ENCODE measurements at places on chromosomes 2 and 18.

DNA sequence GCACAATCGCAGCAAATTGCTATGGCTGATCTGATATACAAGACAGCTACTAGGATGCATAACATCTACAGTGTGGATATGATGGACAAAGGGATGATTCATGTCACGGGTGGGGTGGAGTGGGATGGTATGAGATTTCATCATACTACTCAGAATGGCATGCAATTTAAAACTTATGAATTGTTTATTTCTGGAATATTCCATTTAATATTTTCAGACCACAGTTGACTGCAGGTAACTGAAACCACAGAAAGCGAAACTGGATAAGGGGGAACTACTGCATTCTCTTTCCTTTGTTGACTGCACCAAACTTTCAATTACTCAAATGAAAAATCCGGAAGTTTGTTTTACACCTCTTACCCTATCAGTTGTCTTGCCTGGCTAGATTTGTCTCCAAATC, 94.4 kb upstream of the NEUROD1 start:
- DNase-seq = no peak

- no peak for DNase-seq
Measured at GRCh38 chr2:32498306-32498705, 129.5 kb upstream of the TTC27 start.

- DNase-seq = no peak
Measured at GRCh38 chr18:56065086-56065485, 477.1 kb upstream of the TCF4 start.

- DNase-seq = no peak
Measured at GRCh38 chr2:182716650-182716979, 558 bp downstream of the DNAJC10 start.

GRCh38 chr2:59314031-59314766, 1073.1 kb upstream of the FANCL start:
- DNase-seq = no peak

DNA sequence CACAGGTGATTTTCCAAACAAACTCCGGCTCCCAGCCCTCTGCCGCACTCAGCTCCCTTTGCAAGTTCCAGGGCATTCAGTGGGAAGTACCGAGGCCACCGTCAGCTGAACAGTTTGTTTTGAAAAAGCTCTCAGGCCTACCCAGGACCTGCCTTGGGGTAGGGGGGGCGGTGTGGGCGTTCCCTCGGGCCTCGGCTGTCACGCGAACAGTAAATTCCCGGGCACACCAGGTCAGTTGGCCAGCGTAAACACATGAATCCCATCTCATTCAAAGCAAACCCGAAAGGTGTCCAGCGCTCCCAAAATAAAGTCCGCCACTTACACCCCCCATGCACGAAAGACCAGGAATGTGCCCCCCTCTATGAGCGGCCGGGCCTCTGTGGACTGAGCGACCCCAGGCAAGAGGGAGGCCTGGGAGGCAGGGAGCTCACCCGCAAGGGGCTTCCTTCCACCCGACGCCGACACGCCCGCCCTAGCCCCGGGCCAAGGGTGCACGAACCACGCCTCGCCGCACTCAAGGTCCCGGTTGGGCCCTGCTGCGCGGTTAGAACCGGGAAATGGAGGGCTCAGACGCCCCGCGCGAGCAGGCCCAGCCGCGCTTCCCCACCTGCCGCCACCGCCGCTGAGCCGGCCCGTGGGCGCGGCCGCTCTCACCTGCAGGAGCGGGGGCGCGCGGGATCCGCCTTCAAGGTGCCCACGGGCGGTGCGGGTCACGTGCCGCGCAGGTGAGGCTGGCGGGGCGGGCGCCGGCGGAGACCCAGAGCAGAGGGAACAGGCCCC, at the start of gene WDSUB1:
Gene WDSUB1 (minus strand): TSS at position 775 of the 780 bp plus-strand sequence. CDS start 3,634 bp downstream, outside the sequence.
- no peak for DNase-seq

DNA sequence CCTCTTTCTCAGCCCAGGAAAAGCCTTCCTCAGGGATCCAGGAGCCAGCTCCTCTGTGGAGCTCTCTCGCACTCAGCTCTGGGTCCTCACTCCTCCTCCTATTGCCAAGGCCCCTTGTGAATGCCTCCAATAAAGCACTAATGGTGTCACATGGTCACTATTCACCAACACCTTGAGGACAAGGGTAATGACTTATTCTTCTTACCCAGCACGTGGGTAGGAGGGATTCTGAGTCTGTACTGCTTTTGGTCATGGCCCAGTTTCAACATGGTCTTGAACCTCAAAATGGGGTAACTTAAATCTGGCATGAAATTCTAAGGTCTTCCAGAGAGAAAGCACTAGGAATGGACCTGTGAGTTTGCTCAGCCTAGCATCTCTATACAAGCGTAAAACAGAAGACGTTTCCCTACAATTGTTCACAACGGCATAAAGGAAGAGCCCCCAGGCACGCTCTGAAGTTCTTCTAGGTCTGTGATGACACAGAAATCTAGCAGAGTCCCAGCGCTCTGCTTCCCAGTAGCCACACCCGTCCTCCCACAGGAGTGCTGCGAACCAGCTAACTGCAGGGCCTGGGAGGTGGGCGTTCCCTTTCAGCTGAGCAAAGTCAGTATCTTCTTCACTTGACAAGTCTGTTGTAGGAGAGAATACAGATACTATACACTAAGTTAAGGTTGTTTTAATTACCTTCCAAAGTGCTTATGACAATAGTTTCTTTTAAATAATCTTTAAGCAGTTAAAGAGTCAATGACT, 14.6 kb upstream of the KIDINS220 start:
- no peak for DNase-seq

- DNase-seq = no peak
Measured at GRCh38 chr2:54613794-54614257, 109.6 kb upstream of the EML6 start.

DNA sequence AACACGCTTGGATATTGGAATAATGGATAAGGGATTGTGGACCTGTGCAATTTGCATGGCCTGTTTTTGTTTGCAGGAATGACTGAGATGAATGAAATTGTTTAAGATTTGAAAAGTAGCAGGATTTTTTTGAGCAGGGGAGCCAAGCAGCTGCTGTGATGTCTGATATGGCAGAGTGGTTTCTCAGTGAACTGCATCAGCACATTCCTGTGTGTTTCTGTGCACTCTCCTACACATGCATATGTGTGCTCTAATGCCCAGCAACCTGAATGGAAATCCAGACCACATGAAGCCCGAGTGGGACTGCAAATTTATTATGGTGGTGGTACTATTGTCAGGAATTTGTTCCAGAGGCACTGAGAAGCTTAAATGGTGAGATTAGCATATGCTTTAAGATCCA, 161.7 kb downstream of the PARD3B start:
- no peak for DNase-seq

- DNase-seq = no peak
Measured at GRCh38 chr2:20757405-20758090, 65.4 kb downstream of the LDAH start.

DNA sequence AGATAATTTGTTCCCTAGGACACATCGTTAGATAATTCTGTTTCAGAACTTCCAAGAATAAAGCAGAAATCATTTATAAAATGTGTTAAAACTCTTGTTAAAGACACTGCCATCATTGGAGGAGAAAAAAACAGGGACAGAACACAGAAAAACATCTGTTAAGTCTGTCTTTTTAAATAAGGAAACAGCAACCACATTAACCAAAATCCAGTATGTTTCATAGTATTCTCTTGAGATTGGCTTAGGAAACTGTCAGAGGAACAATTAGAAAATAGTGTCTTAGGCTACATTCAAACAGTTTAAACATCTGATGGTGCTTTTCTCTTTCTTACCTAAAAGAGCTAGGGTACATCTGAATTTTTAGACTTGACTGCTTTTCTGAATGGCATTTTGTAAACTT, 81.6 kb downstream of the PMS1 start:
- DNase-seq = no peak

DNA sequence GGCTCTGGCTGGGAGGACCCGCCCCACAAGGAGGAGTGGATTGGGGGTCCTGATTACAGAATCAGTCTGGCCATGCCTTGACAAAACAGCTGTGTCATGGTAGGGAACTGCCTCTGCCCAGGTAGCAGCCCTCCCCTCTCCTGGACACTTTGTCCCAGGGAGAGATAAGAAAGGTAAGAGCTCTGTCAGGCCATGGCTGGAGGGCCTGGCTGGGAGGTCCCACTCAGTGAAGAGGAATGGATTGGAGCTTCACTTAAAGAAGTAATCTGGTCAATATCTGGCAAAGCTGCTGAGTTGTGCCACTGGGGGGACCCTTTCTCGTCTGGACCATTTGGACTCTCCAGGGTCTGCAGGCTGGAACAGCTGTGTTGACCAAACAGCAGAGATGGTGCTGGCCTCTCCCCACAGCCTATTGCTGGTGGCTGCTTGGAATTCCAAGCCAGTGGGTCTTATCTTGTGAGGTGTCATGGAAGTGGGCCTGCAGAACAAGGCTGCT, 75.4 kb downstream of the EPC2 start:
- DNase-seq = no peak

- no peak for DNase-seq
Measured at GRCh38 chr18:61587865-61588264, 254.6 kb downstream of the CDH20 start.

DNA sequence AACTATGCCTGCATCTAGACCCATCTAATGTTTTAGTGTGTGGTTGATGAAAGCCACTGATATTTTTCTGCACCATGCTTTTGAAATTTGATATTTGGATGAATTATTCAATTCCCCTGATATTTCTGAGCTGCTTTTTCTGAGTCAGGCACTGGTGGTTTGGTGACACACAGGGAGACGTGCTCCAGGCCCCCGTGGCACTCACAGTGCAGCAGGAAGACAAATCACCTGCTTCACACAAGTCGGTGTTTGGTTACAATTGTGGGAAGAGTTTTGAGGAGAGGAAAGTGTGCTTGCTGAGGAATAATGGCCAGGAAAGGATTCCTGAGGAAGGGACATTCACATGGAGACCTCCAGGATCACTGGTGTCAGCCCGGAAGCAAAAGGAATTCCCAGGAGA, 179.7 kb downstream of the ACKR3 start:
- DNase-seq = no peak

DNA sequence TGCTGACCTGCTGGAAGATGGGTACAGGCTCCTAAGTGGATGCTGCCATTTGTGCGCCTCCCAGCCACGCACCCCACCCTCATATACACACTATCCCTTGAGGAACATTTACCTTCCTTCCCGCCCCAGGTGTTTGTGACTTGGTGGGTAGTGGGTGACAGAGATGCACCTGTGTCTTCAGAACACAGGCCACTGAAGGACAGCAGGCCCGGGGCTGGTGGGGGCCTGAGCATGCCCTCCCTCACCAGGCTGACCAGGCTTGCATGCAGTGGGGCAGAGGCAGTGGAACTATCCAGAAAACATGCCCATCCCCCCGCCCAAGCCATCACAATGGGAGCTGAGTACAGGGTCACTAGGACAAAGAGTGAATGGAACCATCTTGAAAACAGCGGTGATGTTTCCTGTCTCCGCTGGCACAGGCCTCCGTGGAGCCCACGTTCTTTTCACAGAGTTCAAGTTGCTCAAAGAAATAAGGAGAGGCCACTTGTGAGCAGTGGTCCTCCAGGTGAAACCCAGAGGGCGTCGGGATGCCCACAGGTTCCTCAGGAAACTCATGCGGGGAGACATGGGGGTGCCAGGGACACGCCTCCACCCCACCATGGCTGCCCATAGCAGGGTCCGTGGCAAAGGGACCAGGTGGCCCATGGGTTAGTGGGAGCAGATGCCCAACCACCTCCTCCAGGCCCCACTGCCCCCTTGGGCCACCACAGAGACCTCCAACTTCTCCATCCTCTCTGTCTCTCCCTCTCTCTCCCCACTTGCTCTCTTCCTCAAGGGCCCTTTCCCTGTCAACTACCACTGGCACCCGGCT, 90.9 kb downstream of the MALT1 start:
- DNase-seq = no peak

DNA sequence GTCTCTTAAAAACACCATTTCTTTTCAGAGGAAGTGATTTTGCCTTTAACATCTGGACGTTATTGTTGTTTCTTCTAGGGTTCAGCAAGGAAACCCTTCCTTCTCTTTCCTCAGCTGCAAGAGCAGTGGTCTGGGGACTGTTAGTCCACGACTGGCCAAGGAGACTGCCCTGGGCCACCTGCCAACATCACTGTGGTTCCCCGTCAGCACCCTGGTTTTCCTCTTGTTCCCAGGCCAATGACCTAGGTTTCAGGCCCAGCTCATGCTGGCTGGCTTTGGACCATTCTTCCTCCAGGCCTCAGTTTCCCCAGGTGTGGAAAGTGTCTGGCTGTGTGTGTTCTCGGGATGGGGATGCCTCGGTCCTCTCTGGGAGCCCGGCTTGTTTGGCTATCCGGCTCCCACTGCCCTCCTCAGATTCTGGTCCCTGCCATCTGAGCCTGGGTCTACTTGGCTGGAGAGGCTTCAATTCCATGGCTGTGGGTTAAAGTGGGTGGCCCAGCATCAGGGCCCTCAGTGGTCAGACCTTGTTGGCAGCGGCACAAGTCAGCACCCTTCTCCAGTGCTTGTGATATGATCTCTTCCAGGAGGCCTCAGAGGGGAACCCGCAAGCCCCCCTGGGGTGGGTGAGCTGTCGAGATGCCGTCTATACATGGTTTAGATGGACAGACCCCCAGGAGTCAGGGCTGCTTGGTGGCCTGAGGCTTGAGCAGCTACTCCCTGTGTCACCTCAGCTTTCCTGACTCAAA, 234.3 kb upstream of the HS6ST1 start:
- DNase-seq = no peak

DNA sequence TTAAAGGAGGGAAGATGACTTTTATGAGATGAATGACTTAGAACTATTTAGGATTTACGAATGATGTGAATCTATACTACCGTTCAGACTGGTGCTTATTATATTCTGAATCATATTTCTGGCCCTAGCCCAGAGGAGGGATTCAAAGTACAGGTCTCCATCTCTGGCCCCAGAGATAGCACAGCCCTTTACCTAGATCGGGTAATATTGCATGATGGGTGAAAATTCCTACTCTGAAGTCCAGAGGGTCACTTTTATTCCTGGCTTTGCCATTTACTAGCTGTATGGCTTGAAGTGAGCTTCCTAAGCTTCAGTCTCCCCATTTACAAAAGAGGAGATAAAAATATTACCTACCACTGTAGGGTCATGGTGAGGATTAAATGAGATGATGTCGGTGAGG, 135.8 kb upstream of the OSR1 start:
- no peak for DNase-seq

GRCh38 chr2:111659361-111660333, 224.3 kb downstream of the ANAPC1 start:
- DNase-seq = no peak

DNA sequence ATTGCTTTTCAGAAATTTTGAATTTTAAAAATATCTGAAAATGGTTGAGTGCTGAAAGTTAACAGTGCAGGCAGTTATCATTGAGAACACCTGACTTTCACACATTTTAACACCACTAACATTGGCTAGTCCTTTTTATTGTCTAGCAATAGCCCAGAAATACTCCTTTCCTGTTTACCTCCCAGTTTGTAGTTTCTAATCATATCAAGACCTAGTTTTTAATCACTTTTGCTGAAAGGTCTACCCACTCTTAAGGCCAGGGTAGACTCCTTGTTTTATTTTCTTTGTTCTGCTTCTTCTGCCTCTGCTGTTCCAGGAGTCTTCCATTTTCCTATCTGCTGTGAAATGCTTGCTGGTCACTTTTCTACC, 72.1 kb downstream of the UBE2E3 start:
- no peak for DNase-seq

GRCh38 chr2:241767464-241768250, 9.0 kb upstream of the GAL3ST2 start:
- no peak for DNase-seq

- DNase-seq = no peak
Measured at GRCh38 chr18:58168993-58169392, 125.0 kb downstream of the NEDD4L start.
